HFFc6 (cell line): ENCODE measurements at places on chromosomes 5 and 9. TPM values are rescaled to one million over a fixed set of nuclear protein-coding genes. Genes with fewer than 3 reads are reported as not detected.

GRCh38 chr9:89746385-89747116, 141.7 kb downstream of the GADD45G start:
- H3K4me3 ChIP-seq: no peak overlapping the region
- H3K36me3 ChIP-seq: 0 out of 2 replicates have a peak, but pooled peaks cover 6% of the 10 kb centered on the region
- no peak overlapping the region for H3K27ac ChIP-seq
- DNase-seq: no peak
- H3K27me3 ChIP-seq: no peaks in the 10 kb centered on the region

GRCh38 chr9:127397646-127398274, 791 bp downstream of the SLC2A8 start:
- no peak overlapping the region for H3K27ac ChIP-seq
- peak overlapping the region; percentile 83 for H3K4me3 ChIP-seq
- H3K4me1 ChIP-seq: peaks cover 26% of the 10 kb centered on the region
- DNase-seq: peak; percentile 12

DNA sequence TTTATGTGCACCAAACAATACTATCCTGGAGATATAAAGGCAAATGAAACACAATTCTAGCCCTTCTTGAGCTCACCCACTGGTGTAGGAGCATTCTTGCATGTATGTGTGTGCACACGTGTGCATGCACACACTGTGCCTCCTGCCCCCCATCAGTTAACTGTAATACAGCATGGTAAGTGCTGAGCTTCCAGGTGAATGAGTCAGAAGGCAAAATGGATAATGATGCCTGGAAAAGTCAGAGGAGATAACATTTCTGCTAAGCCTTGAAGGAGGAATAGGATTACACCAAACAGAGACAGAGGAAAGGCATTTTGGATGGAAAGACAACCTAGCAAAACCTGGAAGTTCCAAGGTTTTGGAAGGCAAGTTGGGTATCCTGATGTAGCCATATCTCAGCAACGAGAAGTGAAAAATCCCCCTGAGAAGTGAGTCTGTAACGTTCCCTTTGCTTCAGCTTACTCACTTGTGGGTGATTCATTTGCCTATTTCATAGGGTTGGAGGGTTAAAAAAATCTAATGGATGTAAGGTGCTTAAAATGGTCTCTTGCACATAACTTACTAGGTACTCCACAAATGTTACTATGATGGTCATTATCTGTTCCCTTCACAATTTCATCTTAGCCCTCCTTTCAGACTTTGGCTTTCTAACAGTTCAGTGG, 101.4 kb upstream of the STC2 start:
- H3K36me3 ChIP-seq: no peaks in the 10 kb centered on the region
- peaks cover 14% of the 10 kb centered on the region for H3K4me1 ChIP-seq
- peak; percentile 11 for DNase-seq
- peak overlapping the region; percentile 26; the same call in 1 of the 2 replicates for H3K27ac ChIP-seq
- peaks cover 5% of the 10 kb centered on the region for H3K27me3 ChIP-seq

DNA sequence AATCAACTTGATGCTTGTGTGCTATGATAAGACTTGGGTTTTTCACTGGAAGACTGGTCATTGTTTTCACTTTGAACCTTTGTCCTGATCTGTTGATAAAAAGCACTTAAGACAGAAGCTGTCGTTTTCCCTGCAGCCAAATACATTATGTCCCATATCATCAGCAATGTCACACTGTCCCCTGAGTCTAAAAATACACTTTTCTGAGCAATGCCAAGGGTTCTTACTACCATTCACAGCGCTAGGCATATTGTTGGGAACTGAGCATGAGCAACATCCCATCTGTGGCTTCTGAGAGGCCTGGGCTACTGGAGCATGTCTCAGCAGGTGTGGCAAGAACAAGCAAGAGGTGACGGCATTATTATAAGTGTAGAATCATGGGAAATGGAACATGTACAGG, 81.8 kb downstream of the SEMA6A start:
- H3K4me1 ChIP-seq: peaks cover 10% of the 10 kb centered on the region
- H3K27me3 ChIP-seq: peaks cover 6% of the 10 kb centered on the region
- H3K4me3 ChIP-seq: no peak overlapping the region
- H3K27ac ChIP-seq: no peak overlapping the region
- H3K36me3 ChIP-seq: no peaks in the 10 kb centered on the region
- no peak for DNase-seq

DNA sequence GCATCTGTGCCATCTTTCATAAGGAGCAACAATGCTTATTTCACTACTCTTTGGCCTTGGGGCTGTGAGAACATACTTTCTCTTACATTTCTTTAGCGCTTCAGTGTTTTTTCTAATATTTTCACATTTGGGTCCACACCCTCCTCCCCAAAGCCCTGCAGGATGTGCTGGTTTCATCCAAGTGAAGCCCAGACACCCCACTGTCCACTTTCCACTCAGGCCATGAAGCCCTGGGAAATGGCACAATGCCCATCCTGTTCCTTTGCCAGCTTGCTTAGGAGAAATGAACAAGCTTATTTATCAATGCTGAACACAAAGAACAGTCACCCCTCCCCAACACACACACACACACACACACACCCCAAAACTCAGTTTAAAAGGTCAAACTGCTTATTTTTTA, 17.3 kb upstream of the TMOD1 start:
- H3K36me3 ChIP-seq: peaks cover 14% of the 10 kb centered on the region
- no peak for DNase-seq
- H3K27me3 ChIP-seq: no peaks in the 10 kb centered on the region; the same call in 1 of the 2 replicates
- peaks cover 11% of the 10 kb centered on the region for H3K4me1 ChIP-seq
- H3K27ac ChIP-seq: no peak overlapping the region

- DNase-seq: no peak
- H3K36me3 ChIP-seq: no peaks in the 10 kb centered on the region
- no peak overlapping the region for H3K4me3 ChIP-seq
- no peaks in the 10 kb centered on the region for H3K27me3 ChIP-seq
- H3K4me1 ChIP-seq: no peaks in the 10 kb centered on the region
- H3K27ac ChIP-seq: no peak overlapping the region
Measured at GRCh38 chr9:28318515-28318914, 745.2 kb upstream of the C9orf72 start.

- H3K27ac ChIP-seq: no peak overlapping the region
- H3K27me3 ChIP-seq: no peaks in the 10 kb centered on the region; the same call in none of the 2 replicates
- H3K36me3 ChIP-seq: no peaks in the 10 kb centered on the region
- DNase-seq: peak; percentile 10
Measured at GRCh38 chr5:53161876-53162275, 52.3 kb upstream of the MOCS2 start.

RNF183 gene
- not detected in 3 replicates for total RNA-seq

HTR4 gene
- not detected in 3 replicates for total RNA-seq

C5orf58 gene
- total RNA-seq: not detected in 3 replicates

- no peaks in the 10 kb centered on the region for H3K36me3 ChIP-seq
- DNase-seq: no peak
- no peak overlapping the region for H3K27ac ChIP-seq
- no peaks in the 10 kb centered on the region for H3K27me3 ChIP-seq
Measured at GRCh38 chr5:91418158-91418557, 35.0 kb upstream of the ARRDC3 start.

ADAMTS13 gene
- 0.46 and 0.94 TPM in 2 replicates for total RNA-seq

DNA sequence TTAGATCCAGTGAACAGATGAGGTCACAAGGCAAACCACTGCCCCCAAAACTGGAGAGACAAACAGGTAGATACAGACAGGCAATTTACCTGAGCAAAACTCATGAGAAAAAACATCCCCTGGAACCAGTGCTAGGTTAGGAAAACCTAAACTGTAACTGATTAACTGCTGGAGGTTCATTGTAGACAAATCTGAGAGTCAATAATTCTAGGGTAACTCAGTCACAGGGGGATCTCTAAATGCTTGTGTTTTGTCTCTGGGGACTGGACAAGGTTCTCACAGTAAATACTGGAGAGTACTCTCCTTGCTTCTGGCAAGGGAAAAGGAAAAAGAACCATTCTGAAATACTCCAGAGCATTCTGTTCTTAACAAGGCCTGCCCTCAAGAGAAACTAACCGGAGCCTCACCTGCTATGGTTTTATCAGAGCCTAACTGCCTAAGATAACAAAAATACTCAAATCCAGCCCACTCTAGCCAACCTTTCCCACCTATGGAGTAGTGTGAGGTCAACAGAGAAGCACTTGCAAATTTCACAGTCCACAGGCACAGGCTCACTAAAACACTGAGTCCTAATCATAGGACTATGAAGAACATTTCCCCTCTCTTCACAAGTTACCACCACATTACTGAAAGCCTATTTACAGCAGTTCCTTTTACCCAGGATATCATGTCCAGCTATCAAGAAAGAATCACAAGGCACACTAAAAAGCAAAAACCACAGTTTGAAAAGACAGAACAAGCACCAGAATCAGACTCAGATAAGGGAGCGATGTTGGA, 139.9 kb upstream of the ACOT12 start:
- no peak for DNase-seq
- no peaks in the 10 kb centered on the region for H3K27me3 ChIP-seq
- H3K36me3 ChIP-seq: no peaks in the 10 kb centered on the region
- no peak overlapping the region for H3K4me3 ChIP-seq
- H3K27ac ChIP-seq: peak overlapping the region; percentile 6; the same call in 1 of the 2 replicates

GRCh38 chr9:136979769-136980587, 2.7 kb downstream of the PTGDS start:
- DNase-seq: no peak
- no peaks in the 10 kb centered on the region for H3K36me3 ChIP-seq
- H3K4me3 ChIP-seq: no peak overlapping the region

PPP1R2B gene
- not detected in 3 replicates for total RNA-seq

PCDHB7 gene
- total RNA-seq: 0.38 to 0.75 TPM (median 0.54 TPM) in 3 replicates

DNA sequence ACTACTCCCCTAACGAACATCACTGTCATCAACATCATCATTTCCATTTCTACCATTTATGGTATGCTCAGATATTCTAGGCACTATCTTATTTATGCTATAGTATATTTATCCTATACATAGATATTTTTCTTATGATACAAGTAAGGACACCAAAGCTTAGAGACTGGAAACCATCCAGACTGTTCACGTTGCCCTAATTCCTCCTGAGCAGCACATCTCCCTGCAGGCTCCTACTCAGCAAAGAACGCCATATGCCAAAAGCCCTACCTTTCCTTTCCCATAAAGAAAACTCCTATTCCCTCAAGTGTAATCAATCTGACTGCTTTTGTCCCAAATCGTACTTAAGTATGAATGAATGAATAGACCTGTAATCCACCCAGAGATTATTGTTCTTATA, 247.0 kb downstream of the PRELID2 start:
- H3K4me1 ChIP-seq: peaks cover 60% of the 10 kb centered on the region
- H3K36me3 ChIP-seq: peaks cover 20% of the 10 kb centered on the region
- H3K4me3 ChIP-seq: peak overlapping the region; percentile 27
- DNase-seq: no peak
